ENCODE measurements at places on chromosomes 7 and 10. TPM values are rescaled to one million over a fixed set of nuclear protein-coding genes. Genes with fewer than 3 reads are reported as not detected.

NME8 gene
- total RNA-seq = not detected

NPSR1 gene
- not detected for total RNA-seq

C1QL3 gene
- 0.13 TPM for total RNA-seq

NXPH1 gene
- not detected for total RNA-seq

RPEL1 gene
- total RNA-seq = not detected

ERVW-1 gene
- not detected for total RNA-seq

AKR1C4 gene
- total RNA-seq = not detected

TNPO3 gene
- total RNA-seq = 44.5 TPM

NUTM2E gene
- total RNA-seq = not detected

PLAU gene
- 122 TPM for total RNA-seq

THSD7A gene
- 1.4 TPM for total RNA-seq

TCTN3 gene
- 35.2 TPM for total RNA-seq

CARD11 gene
- 17.6 TPM for total RNA-seq

MCM7 gene
- total RNA-seq = 43.5 TPM

GALNT17 gene
- total RNA-seq = 0.13 TPM
